ENCODE measurements at places on chromosomes 3 and 15.

- DNase-seq = no peak
These were observed 12.9 kb downstream of the NEO1 start for GRCh38 chr15:73065114-73065513.

GRCh38 chr3:126542340-126543241, 16.1 kb downstream of the C3orf22 start:
- DNase-seq = no peak

DNA sequence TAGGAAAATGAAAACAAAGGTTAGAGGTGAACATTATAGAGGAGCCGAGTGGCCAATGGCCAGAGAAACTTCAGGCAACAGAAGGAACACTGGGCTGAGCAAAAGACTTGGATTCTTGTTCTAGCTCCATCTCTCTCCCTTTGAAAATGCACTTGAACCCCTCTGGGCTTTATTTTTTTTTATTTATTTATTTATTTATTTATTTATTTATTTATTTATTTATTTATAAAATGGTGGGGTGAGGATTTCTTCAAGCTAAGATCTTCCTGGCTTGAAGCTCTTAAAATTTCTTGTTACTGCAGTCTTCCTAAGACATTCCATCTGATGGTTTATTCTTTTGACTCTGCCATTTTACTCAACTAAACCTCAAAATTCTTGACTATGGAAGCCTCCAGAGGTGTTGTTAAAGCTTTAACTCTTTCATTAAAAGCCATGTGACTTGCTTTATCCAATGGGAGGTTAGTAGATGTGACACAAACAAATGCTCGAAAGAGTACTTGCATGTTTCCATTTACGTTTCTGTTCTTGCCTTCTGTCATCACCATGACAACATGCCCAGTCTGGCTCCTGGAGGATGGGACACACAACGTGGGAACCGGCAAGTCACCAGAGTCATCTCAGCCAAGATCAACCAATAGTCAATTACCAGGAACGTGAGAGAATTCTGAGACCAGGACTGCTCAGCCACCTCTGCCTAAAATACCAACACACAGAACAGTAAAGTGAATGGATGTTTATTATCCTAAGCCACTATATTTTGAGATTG, 325.2 kb upstream of the CTNNB1 start:
- DNase-seq = no peak

DNA sequence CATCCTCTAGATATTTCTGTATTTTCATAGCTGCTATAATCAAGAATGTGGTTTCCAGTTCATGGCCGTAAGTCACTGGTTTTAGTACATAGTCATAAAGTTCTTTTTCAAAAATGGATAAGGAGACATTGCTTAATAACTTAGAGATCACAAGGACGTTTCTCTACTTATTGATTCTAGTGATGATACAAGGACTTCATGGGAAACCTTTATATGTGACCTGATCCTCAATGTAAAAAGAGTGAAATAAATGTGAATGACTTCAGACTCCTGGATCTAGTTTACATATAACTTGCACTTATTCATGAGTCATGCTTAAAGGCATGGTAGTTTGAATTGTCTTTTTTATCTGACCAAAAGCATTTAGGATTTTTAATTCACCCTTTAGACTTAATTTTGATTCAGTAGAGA, 35.2 kb downstream of the TSC22D2 start:
- no peak for DNase-seq

- DNase-seq = no peak
These were observed 67.2 kb downstream of the CFAP44 start for GRCh38 chr3:113374078-113374477.

DNA sequence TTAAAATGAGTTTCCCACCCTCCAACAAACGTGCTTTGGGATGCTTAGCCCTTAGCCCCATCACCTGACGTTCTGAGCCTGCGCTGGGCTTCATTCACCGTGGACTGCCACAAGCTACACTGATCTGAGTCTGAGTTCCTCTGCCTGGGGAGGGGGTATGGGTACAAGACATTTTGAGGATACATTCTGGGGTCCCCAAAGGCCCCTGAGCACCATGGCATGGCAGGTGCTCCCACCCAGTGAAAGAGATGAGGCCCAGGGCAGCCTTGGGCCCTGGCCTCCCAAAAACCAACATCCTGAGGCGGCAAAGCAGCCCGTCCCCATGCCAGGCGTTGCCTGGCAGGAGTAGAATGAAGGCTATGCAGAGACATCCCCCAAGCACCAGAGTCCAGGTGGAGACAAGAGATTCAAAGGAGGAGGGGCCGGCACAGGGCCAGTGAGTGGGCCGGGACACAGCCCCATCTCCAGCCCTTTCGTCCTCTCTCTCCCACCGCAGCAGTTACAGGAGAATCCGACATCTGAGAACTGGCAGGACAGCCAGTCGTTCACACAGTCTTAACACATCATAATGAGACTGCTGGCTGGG, 74.5 kb downstream of the VGLL4 start:
- DNase-seq = no peak

DNA sequence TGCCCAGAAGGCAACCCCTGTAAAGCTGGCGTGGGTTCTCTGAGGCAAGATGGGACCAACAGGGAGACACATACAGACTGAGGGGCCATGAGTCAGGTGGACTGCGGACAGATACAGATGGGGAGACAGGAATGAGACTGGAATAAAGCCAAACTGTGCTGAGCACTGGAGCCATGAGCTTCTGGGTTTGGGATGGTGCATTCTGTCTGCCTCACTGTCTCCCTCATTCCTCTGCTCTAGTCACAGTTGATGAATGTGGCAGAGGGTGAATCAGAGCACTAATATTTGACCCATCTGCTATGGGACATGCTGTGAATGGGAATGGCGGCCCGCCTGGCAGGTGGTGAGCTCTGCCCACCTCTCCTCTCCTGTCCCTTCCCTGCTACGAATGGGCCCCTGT, 262.9 kb downstream of the EPHB1 start:
- no peak for DNase-seq

DNA sequence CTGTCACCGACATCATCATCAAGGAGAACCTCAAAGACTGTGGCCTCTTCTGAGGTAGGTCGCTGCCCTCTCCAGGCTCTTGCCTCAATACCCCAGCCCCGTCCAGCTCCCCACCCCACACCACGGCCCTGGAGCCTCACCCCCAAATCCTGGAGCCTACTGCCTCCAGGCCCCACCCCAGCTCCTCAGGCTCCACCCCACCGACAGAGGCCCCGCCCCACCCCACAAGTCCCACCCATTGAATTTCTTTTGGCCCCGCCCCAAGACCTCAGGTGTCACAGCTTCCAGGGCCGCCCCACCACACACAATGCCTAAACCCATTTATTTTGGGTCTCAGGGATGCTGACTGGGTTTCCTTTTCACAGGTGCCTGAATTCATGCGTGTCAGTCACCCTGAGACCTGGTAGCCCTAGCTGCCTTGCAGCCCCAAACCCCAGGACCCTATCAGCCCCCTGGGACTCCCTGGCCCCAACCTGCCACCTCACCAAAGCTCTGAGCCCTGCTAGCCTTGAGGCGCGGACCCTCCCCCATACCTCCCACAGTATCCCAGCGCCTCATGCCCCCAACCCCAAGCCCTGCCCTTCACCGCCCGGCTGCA, 3.6 kb downstream of the GNAT1 start:
- DNase-seq = peak; percentile 50

GRCh38 chr3:15159501-15160136, 46.4 kb upstream of the CAPN7 start:
- DNase-seq = no peak

- no peak for DNase-seq
These were observed 2.2 kb upstream of the RBP1 start for GRCh38 chr3:139541532-139542288.

GRCh38 chr15:40038275-40038637, 725 bp downstream of the SRP14 start:
- DNase-seq = no peak

GRCh38 chr3:43905157-43905556, 214.4 kb downstream of the ABHD5 start:
- DNase-seq = no peak

DNA sequence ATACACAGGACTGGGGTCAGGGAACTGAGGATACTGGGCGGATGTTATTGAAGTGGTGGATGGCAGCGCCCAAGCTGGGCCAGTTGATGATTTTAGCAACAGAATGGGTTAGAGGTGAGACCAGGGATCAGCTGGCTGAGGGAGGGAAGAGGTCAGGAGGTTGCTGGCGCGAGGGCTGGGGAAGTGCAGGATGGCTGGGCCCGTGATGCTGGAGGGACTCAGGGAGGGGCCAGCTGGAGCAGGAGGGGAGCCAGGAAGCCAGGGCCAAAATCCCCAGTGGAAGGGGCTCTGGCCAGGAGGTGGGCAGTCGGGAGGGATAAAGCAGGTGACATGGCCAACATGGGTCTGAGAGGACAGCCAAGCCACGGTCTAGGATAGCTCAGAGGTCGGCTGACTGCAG, 178.0 kb downstream of the NSMCE3 start:
- no peak for DNase-seq

GRCh38 chr15:80445300-80446041, 41.3 kb downstream of the ARNT2 start:
- DNase-seq = no peak

- DNase-seq = no peak
These were observed 205.6 kb downstream of the NECTIN3 start for GRCh38 chr3:111277226-111277625.

DNA sequence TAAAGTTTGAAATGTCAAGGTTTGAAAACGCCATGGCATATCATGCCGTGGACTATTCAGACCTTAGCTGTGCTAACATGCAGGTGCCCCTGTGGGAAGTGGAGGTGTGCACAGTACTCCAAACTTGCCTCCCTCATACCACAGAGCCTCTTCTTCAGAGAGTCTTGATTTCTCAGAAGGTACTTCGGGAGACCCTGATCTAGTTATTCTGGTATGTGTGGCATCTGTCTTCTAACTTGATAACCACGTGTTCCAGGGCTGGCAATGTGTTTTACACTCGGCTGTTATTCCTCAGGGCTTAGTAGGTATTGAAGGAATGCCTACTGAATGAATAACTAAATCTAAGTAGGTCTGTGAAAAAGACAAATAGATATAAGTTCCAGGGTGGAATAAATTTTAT, 309.9 kb downstream of the CLSTN2 start:
- DNase-seq = no peak

- no peak for DNase-seq
These were observed 124.9 kb downstream of the IGSF11 start for GRCh38 chr3:118909763-118910162.

DNA sequence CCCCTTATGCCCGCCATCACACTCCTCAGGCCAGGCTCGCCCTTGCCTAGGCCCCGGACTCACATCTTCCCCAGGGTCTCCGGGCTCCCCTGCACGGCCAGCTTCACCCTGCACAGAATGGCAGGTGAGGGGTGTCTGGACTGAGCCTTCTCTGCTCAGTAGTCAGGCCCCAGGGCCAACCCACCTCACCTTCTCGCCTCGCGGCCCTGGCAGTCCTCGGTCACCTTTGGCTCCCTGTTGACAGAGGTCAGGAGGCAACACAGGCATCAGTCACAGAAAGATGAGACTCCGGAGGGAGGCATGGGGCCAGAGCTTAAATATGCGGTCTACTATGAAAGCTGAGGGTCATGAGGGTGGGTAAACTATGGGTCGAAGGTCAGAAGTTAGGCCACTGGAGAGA, 8.4 kb upstream of the UCN2 start:
- no peak for DNase-seq

- no peak for DNase-seq
These were observed 108.8 kb downstream of the SQOR start for GRCh38 chr15:45743426-45744235.

- DNase-seq = peak; percentile 22
These were observed 584.0 kb upstream of the LMCD1 start for GRCh38 chr3:7917443-7918151.

- DNase-seq = no peak
These were observed 3.9 kb downstream of the XPC start for GRCh38 chr3:14174483-14174882.

DNA sequence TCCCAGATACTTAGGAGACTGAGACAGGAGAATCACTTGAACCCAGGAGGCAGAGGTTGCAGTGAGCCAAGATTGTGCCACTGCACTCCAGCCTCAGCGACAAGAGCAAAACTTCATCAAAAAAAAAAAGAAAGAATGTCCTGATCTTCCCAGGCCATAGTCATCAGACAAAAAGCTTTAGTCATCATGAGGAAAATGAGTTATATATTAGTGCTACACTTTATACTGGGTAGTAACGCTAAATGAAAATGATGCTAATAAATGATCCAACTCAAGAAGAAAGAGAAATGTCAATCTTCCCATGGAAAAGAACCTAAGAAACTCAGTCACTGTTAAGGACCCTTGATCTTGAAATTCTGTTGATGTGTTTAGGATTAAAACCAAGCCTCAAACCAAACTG, 26.3 kb upstream of the TRIM59 start:
- DNase-seq = no peak

GRCh38 chr3:93843981-93844380, 129.7 kb downstream of the PROS1 start:
- DNase-seq = no peak

GRCh38 chr15:96959501-96959900, 629.0 kb downstream of the NR2F2 start:
- no peak for DNase-seq

DNA sequence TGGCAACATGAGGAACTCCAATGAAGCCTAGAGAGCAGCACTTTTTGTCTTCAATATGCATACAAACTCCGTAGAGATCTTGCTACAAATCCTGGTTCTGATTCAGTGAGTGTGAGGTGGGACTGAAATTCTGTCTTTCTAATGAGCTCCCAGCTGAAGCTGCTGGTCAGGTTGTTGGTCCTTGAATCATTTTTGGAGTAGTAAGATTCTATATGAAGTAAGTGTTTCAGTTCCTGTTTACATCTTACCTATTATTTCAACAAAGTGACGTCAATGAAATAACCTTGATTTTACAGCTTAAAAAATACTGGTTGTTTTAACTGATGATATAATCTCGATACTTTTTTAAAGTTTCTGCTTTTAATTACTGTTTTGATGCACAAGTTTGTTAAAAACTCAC, 33.9 kb downstream of the SHQ1 start:
- DNase-seq = no peak

- DNase-seq = peak; percentile 62
These were observed 22.4 kb downstream of the PLA2G4F start for GRCh38 chr15:42133886-42134502.

DNA sequence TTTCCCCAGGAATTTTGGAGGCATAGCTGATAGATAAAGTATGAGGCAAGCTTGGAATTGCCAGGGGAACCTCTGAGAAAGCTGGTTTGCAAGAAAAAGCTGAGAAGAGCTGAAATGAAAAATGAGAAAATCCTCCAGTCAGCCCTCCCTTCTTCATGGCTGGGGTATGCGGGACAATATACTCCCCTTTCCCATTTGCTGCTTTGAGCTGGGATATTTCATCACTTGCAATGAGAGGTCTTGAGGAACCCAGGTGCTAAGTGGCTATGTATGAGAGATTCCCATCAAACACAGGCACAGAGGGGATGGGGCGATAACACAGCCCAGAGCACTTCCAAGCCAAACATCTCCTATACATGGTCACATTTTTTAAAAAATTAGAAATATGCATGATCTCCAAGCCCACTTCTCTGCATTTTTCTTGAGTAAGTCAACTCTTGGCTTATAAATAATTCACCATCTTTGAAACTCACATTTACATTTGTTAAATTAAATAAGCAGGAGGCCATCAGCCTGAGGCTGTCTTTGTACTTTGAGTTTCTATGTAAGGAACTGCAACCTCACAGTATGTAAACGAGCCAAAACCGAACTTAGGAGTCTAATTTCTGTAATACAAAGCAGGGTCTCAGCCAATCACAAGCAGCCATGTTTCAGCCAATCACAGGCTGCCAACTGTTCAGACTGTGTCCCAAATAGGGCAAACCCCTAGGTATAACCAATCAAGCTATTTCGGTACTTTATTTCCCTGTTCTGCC, 983.6 kb upstream of the NR2F2 start:
- DNase-seq = no peak
